ENCODE measurements at places on chromosomes 3 and 15. TPM values are rescaled to one million over a fixed set of nuclear protein-coding genes. Genes with fewer than 3 reads are reported as not detected.

Gene IL17RE
- 0.14 TPM for polyA plus RNA-seq

GRCh38 chr3:15367059-15367458 lies 34.7 kb upstream of the SH3BP5 start:
- DNase-seq: no peak

DNA sequence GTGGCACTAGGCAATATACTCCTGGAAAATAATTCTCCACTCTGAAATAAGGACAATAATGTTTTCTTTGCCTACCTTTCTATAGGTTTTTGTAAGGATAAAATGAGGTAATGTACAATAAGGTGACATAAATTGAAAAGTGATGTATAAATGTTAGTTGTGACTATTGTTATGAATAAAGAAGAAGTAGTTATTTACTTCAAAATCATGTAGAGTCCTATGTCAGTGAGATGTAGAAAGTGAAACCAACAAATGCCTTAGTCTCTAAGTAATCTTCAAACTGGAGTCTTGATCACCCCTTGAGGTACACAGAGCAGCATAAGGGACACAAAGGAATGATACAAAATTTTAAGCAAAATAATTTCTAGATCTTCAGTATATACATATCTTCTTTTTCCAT lies 60.3 kb upstream of the TP63 start:
- DNase-seq: no peak

GRCh38 chr3:177783338-177783737 lies 586.1 kb upstream of the TBL1XR1 start:
- no peak for DNase-seq

DNA sequence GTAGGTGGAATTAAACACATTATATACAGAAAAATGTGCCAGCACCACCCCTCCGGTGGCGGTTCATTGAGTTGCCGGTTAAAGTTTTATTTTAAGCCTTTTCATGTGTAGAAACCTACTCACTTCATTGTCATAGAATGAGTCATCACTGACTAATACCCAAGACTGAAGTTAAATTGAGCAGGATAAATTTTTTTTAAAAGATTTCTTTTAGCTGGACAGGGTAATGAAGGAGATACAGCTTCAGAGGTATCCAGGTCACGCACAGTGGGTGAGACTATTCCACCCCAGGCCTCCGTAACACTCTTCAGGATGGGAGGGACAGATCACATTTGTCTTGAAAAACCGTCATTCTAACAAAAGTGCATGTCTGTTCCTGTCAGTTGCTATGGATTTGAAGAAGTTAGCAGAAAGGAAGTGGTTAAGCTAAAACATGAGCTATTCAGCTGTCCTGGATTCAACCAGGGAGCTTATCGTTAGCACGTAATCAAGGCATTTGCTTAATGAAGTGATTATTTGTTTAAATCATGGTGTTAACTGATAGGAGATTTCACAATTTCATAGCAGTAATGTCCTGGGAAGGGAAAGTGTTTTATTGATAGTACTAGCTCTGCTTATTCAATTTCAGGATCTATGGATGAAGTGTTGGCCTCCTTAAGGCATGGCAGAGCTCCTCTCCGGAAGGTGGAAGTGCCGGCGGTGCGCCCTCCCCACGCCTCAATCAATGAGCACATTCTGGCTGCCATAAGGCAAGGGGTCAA lies 23.4 kb downstream of the WHAMM start:
- DNase-seq: no peak

Gene RARRES1
- not detected for polyA plus RNA-seq

Gene TRIM71
- polyA plus RNA-seq: not detected

Gene PRR20G
- polyA plus RNA-seq: not detected
